IPS DF 6.9 (cell line): ENCODE measurements at places on chromosomes 6 and 20.

- no peaks in the 10 kb centered on the region for H3K4me1 ChIP-seq
- H3K36me3 ChIP-seq = no peaks in the 10 kb centered on the region
- no peak overlapping the region for H3K4me3 ChIP-seq
These were observed 87.0 kb downstream of the PPP1R3G start for GRCh38 chr6:5172041-5172653.

DNA sequence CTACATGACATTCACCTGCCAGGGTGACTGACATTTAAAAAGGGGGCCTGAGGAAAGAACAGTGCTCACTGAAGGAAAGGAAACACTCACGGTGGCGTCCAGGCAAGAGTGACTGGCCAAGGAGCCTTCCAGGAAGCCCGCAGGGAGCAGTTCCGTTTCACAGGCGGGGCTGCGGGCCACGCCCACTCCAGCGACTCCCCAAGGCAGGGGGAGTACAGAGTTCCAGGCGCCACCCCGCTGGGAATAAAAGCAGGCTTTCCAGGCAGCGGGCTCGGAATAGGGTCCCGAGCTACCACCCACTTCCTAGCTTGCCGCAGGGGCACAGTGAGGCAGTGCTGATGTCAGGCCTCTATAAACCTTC lies 34.2 kb downstream of the PKIG start:
- no peak overlapping the region for H3K27ac ChIP-seq
- no peak overlapping the region for H3K4me3 ChIP-seq
- no peak for DNase-seq

- no peak for DNase-seq
- H3K36me3 ChIP-seq = no peaks in the 10 kb centered on the region
- no peaks in the 10 kb centered on the region for H3K27me3 ChIP-seq
- H3K4me3 ChIP-seq = no peak overlapping the region
- peaks cover 4% of the 10 kb centered on the region for H3K4me1 ChIP-seq
These were observed 11.5 kb upstream of the DSTN start for GRCh38 chr20:17558154-17558940.

DNA sequence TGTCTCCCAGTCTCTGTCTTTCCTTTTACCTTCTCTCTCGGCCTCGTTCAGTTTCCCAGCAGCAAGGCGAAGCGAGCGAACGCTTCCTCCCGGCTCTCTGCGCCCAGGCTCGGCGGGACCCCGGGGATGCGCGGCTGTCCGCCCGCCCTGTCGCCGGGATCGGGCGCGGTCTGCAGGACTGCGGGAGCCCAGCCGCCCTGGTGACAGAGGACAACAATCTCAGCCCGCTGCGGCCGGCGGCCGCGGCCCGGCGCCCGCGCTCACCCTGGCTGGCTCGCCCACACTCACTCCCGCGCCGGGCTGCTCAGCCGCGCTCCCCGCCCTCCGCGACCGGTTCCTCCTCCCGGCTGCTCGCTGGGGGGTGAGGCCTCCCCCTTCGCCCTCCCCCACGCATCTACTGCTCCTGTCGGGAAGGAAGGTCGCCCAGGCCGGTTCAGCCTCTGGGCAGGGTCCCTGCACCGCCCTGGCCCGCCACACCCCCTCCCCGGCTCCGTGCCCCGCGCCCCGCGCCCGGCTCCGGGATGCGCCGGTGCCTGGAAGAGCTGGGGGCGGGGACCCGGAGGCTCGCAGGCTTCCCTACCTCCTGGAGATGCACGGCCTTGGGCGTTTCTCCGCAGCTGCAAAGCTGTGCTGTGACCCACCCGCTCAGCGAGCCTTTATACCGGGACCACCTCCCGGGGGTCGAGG lies 410 bp downstream of the SYNE1 start:
- no peak overlapping the region for H3K27ac ChIP-seq
- H3K4me3 ChIP-seq = peak overlapping the region; percentile 60
- no peak for DNase-seq

DNA sequence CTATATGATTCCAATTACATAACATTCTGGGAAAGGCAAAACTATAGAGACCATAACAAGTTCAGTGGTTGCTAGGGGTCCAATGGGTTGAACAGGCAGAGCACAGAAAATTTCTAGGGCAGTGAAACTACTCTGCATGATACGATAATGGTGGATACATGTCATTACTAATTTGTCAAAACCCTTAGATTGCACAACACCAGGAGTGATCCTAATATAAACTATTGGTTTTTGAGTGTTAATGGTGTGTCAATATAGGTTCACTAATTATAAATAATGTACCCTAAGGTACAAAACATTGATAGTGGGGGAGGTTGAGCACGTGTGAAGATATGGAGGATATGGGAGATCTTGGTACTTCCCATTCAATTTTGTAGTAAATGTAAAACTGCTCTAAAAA lies 42.4 kb upstream of the PLN start:
- DNase-seq = no peak
- H3K27ac ChIP-seq = no peak overlapping the region
- no peaks in the 10 kb centered on the region for H3K4me1 ChIP-seq
- H3K27me3 ChIP-seq = no peaks in the 10 kb centered on the region
- H3K4me3 ChIP-seq = no peak overlapping the region

GRCh38 chr20:11813106-11813890 lies 104.4 kb upstream of the BTBD3 start:
- H3K4me1 ChIP-seq = no peaks in the 10 kb centered on the region
- no peaks in the 10 kb centered on the region for H3K27me3 ChIP-seq
- H3K36me3 ChIP-seq = no peaks in the 10 kb centered on the region
- H3K27ac ChIP-seq = no peak overlapping the region
- H3K4me3 ChIP-seq = no peak overlapping the region
- no peak for DNase-seq

DNA sequence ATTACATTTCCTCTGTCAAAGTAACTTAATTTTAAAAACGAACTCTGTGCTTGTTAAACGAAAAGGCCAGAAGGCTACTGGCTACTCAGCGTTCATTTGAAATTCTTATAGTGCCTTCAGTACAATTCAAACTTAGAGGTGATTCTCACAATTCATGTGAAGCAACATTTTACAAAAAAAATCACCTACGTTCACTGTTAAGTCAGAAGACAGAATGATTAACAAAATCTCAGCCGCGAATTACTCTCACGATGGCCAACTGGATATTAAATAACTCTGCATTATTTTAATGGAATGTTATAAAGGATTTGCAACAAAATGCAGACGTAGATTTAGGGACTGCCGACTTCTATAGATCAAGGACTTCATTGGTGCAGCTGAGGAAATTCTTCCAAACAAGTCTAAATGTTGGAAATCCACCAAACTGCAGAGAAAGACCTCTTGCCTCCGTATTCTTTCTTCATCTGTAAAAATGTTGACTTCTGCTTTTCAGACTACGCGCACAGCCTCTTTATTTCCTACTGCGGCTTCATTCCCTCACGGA lies 1.6 kb upstream of the QKI start:
- no peaks in the 10 kb centered on the region for H3K4me1 ChIP-seq
- H3K27me3 ChIP-seq = no peaks in the 10 kb centered on the region
- H3K27ac ChIP-seq = no peak overlapping the region
- peaks cover 2% of the 10 kb centered on the region; the same call in 1 of the 2 replicates for H3K36me3 ChIP-seq

- H3K4me3 ChIP-seq = no peak overlapping the region
- H3K27me3 ChIP-seq = no peaks in the 10 kb centered on the region
- H3K4me1 ChIP-seq = no peaks in the 10 kb centered on the region
- no peak for DNase-seq
- H3K36me3 ChIP-seq = peaks cover 11% of the 10 kb centered on the region
- no peak overlapping the region for H3K27ac ChIP-seq
These were observed 39.3 kb downstream of the BEND3 start for GRCh38 chr6:107075951-107076381.

GRCh38 chr6:39059496-39060310 lies 11.1 kb downstream of the GLP1R start:
- no peaks in the 10 kb centered on the region for H3K36me3 ChIP-seq
- no peaks in the 10 kb centered on the region for H3K4me1 ChIP-seq
- no peak overlapping the region for H3K4me3 ChIP-seq
- H3K27me3 ChIP-seq = no peaks in the 10 kb centered on the region
- DNase-seq = no peak

- DNase-seq = no peak
- no peak overlapping the region for H3K4me3 ChIP-seq
- H3K27ac ChIP-seq = no peak overlapping the region
- H3K36me3 ChIP-seq = no peaks in the 10 kb centered on the region
- H3K27me3 ChIP-seq = no peaks in the 10 kb centered on the region
These were observed 62.4 kb upstream of the TMEM200A start for GRCh38 chr6:130303431-130303830.

DNA sequence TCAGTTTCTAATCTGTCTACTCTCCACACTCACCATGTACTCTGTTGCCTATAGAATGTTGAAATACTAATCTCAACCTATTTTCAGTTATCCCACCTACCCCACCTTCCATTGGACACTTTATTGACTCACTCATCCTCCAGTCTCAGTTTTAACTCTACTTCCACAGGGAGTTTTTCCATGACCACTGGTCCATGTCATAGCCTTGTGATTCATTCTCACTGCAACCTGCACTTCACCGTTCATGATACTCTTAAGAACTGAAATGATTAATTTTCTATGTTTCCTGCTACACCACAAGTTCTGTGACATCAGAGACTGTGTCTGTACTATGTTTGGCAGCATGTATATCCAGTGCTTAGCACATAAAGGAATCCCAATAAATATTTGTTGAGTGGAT lies 122.8 kb upstream of the HSF2 start:
- no peaks in the 10 kb centered on the region for H3K36me3 ChIP-seq
- H3K27ac ChIP-seq = no peak overlapping the region
- DNase-seq = no peak
- no peak overlapping the region for H3K4me3 ChIP-seq
- no peaks in the 10 kb centered on the region for H3K4me1 ChIP-seq
